ENCODE measurements at places on chromosomes 16 and 17. TPM values are rescaled to one million over a fixed set of nuclear protein-coding genes. Genes with fewer than 3 reads are reported as not detected.

DNA sequence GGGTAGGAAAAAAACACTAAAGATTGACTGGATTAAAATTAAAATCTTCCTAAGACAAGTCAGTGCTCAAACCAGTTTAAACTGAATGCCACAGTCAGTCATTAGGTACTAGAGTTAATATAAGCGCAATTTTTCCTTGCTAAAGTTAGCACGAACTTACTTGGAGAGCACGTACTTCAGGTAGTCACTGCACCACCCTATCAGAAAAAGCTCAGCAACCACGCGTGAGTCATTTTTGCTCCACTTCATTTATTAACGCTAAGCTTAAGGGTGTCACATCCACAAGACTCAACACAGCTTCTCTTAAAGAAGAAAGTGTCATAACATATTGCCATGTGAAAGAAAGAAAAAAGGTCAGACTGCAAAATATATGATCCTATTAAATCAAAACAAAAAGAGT, 53.1 kb downstream of the TEX2 start:
- DNase-seq: no peak

DNA sequence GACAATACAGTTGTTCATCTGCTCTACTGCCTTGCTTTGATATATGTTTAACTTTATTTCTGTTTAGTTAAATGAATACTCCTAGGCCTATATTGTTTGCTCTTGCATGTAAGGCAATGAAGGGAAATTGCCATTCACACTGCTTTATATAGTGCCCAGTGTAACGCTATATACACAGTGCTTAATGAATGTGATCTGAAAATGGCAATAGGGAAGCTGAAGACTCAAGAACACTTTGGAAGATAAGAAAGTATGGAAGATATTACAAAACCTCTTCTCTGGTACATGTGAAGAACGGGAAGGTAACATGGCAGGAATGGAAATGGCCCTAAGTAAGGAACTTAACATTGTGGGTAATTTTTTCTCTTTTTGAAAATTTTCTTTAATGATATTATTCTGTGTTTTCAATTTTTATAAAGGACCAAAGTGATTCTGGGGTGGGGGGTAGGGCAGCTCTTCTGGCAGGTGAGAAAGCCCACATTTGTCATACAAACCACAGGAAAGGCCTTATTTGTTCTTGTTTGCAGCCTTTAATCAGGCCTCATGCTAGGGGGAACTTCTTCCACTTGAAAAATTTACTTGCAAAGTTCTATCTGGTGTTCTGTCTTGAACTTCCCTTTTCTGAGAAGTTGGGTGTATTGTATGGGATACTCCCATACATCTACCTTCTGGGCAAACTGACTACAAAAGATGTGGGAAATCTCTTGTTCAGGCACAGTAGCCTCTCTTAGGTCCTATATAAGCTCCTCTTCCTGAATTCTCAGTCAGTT, 100.8 kb upstream of the CORO6 start:
- DNase-seq: no peak

DNA sequence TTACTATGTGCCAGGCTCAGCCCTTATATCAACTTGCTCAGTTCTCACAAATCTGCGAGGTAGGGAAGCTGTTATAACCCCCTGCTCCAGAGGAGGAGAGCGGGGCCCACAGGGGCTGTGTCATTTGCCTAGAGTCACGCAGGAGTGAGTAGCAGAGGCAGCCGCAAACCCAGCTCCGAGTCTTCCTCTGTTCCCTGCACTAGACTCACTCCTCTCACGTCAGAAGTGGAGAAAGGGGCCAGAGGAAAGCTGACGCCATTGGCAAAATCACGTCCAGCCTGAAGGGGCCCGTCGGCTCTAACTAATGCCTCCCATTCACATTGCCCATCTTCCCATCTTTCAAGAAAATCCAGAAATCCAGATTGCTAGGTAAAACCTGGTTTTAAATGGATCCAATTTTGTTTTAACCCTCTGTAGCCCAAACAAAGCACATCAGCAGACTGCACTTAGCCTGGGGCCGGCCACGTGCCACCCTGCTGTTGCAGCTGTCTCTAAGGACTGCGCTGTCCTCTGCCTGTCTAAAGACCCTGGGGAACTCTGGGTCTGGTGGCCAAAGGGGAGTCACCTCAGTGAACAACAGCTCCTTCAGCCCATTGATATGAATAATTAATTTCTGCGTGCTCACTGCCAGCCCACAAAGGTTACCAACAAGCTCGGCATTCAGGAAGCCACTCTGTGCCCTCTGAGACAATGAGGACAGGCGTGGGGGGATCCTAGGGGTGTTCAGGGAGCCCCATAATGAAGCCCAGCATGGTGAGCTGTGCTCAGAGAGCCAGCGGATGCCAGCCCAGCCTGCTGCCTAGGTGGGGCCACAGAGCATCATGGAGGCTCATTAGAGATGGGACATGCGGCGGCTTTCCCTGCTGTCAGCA, 36.7 kb upstream of the ABR start:
- DNase-seq: no peak

DNA sequence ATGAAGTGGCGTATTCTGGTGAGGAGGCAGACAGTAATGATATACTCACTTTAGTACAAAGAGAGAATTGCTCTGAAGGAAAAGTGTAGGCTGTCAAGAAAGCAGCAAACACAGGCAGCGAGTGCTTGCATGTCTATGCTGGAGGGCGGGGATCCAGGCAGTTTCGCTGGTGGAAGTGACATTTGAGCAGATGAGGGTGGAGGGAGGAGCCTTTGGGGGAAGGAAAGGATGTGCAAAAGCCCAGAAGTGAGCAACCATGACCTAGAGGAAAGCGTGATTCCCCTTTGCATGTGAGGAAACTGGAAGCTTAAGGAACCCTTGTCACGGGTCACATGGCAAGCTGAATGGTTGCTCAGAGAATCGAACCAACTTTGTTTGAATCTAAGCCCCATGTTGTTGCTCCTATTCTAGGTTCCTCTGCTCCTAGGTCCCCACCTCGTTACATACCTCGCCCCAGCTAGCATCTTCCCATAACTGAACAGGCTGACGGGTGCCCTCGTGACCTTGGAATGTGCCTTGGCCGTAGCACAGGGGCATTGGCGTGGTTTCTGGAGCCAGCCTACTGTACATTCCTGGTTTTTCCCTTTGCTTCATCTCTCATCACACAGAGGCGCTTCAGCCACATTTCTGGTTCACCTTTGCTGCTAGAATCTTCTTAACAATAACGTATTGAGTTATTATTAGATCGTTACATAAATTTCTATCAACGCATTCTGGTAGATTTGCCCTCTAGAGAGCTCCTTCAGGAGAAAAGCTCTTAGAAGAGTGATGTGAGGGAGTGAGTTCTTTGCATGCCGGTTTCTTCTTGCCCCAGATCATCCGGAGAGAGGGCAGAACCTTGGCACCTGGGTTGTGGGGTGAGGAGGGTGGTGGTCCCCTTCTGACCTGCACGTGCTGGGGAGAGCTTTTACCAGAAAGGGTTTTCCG, 191.8 kb downstream of the SNX29 start:
- no peak for DNase-seq

GRCh38 chr16:976389-976931, 5.1 kb upstream of the SOX8 start:
- no peak for DNase-seq

The CDH16 gene
- not detected for total RNA-seq

The PLLP gene
- 0.24 TPM for total RNA-seq

The NKD1 gene
- total RNA-seq: 14.2 TPM

Data from RPMI7951 (cell line).